ENCODE measurements at places on chromosomes 3 and 15.

DNA sequence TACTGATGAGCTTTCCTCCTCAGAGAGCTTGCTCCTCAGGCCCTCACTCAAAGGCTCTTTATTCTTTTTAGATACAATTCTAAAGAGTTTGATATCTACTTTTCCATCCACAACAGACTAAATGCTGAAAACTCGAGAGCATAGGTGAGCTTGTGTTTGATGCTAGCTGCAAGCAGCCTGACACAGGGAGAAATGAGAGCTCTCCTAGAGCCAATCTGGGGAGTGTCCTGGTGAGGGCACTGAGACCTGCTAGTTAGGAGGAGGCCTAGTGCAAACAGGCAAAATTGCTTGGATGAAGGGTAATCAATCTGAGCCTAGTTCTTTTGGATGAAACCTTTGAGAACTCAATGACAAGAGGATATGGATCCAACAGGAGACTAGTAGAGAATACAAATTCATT lies 300.8 kb downstream of the ZBTB20 start:
- DNase-seq: no peak

GRCh38 chr3:125121246-125122010 lies 65.6 kb upstream of the HEG1 start:
- no peak for DNase-seq

DNA sequence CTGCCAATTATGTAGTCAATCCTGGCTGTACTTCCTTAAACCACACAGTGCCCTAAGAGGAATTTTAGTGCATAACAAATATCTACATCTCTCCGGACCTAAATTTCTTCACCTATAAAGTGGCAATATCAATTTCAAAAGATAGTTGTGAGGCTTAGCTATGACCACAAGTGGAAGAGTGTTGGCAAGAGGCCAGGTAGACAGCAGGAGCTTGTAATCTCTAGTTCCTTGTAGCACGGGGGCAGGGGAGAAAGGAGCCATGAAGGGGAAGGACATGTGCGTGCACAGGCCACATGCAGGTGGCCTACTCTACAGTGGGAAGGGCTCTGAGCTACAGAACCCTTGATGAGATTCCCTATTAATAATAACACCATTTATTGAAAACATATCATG lies 269.7 kb downstream of the ABHD5 start:
- no peak for DNase-seq

DNA sequence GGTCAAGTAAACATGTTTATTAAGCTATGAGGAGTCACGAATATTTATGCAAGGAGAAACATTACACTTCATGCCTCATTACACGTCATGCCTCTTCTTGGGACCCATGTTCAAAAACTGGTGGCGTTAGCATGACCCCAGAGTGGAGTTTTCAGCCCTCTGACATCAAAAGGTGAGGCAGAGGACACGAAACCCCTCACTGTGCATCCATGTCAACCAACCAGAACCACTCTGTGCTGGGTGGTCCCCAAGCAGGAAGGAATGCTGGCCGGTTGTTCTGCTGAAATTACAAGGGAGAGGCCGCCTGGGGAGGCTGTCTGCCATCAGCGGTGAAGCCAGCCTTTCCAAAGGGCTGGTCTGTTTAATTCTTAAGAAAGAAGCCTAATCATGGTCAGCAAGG lies 83.4 kb downstream of the GABRB3 start:
- no peak for DNase-seq

DNA sequence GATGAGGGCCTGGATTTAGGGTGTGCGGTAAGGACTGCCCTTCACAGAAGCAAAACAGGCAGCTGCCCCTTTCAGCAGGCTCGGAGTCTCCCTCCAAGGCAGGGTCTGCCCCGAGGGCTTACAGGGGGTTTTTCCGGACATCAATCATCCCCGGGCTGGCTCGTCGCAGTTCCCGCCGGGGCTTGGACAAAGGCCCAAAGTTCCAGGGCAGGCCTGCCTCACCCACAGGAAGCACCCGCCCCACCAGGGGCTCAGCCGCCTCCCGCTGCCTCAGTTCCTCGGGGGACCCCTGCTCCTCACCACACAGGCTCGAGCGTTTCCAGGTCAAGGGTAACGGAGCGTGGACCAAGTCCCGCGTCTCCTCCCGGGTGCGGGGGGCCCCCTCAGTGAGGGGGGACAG lies 27.0 kb downstream of the KIF7 start:
- no peak for DNase-seq

DNA sequence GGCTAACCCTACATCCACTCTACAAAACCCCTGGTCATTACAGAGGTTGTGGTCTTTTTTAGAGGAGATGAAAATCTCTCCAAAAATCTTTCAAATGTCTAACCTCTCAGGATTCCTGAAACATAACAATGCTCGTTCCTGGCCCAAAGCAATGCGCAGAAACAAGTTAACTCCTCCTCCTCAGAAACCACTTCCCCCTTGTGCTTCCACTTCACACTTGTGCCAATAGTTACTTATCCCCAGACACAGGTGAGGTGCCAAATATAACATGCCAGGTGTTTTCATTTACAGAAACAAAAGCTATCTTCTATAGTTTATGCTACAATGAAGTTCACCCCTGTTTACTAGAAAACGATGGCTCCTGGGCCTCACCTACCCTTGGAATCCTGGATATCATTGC lies 6.2 kb downstream of the NDUFAF1 start:
- no peak for DNase-seq

- DNase-seq: no peak
Observed at GRCh38 chr3:42129014-42129953, 38.1 kb downstream of the TRAK1 start.

DNA sequence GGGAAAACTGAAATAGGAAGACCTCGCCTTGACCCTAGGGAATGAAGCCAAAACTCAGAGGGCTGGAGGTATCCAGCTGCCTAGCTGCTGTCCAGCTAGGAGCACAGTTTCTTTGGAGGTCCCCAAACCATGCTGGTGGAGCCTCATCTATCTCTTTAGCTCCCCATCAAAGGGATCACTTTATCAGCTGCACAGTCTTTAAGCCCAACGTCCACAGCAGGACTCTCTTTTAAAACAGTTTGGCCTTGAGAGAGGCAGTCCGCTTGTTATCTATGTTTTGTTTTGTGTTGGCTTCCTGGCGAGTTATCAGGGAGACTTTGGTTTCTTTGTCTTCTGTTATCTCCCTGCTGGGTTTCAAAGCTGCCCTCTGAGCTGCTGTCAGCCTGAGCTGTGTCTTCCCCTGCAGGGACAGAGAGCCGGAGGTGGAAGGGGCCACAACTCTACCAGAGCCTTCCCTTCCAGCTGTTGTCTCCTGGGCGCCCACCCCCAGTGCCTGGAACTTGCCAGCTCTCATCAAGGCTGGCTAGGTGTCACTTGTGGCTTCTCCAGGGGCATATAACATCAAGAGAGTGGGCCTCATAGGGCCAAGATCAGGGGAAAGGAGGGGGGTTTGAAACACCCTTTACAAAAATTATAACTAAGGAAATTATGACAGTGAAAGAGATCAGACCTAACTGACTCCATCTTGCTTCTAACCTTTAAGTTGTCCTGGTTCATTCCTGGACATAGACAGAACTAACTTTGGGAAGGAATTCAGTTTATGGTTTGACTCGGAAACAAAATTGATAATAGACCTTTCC lies 61.4 kb upstream of the C15orf39 start:
- DNase-seq: no peak

- no peak for DNase-seq
Observed at GRCh38 chr3:51958603-51959521, 3.7 kb downstream of the GPR62 start.

DNA sequence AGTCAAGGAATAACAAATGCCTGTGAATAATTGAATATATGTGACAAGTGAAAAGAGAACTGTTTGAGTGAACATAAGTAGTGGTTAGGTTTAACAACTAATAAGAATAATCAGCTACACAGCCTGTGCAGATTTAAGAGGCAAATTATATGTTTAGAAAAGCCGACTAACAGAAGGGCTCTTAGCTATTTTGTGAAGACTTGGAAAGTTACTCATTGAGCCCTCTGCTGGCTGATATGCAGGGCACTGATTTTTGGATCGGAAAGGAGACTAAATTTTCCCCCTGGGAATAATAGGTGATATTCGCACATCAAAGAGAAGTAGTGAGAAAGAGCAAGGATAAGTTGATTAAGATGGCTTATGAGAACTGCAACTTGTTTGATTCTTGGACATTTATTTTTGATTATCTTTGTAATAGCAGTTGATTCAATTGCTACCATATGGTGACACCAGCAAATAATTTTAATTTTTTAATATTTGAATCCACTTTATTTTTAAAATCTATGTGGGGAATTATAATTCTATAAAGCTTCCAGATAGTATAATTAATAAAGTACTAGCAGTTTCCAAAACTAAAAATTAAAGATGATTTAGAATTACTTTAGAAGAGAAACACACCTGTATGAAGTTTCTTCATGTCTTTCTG lies 156.2 kb downstream of the NLGN1 start:
- peak; percentile 60 for DNase-seq

- no peak for DNase-seq
Observed at GRCh38 chr15:91953432-91953831, 99.9 kb downstream of the SLCO3A1 start.

- no peak for DNase-seq
Observed at GRCh38 chr3:11381141-11381540, 108.9 kb downstream of the ATG7 start.

- DNase-seq: no peak
Observed at GRCh38 chr15:83899670-83900069, 245.7 kb downstream of the ADAMTSL3 start.

DNA sequence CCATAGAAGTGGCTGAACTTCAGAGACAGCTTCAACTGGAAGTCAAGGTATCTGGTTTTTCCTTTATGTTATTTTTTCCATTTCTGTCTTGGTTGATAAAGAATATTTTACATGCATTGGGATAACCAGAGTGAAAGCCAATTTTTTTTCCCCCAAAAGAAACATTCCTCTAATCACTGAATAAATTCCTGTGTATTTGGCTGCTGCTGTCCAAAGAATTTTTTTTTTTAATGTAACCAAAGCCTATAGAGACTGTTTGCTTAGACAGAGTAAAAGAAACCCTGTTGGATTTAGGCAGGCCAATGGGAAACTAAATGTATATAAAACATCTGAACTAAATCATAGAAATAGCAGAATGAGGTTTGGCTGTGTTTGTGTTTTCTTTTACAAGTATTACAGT lies 75.2 kb downstream of the CGNL1 start:
- no peak for DNase-seq

DNA sequence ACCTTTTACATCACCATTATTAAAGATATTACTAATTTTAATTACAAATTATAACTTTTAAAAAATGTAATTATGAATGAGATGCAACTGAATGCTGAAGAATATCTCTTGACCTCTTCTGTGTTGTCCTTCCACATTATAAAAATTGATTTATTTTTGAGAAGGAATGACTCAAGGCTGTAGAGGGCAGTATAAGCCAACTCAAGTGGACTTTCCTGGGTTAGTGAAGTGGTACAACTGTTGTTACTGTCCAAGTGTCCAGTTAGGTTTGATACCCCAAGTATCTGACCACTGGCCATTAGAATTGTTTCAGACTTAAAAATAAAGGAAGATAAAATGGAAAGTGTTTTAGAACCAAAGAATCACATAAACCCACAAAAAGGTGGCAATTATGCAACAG lies 51.9 kb downstream of the BBX start:
- peak; percentile 24 for DNase-seq

DNA sequence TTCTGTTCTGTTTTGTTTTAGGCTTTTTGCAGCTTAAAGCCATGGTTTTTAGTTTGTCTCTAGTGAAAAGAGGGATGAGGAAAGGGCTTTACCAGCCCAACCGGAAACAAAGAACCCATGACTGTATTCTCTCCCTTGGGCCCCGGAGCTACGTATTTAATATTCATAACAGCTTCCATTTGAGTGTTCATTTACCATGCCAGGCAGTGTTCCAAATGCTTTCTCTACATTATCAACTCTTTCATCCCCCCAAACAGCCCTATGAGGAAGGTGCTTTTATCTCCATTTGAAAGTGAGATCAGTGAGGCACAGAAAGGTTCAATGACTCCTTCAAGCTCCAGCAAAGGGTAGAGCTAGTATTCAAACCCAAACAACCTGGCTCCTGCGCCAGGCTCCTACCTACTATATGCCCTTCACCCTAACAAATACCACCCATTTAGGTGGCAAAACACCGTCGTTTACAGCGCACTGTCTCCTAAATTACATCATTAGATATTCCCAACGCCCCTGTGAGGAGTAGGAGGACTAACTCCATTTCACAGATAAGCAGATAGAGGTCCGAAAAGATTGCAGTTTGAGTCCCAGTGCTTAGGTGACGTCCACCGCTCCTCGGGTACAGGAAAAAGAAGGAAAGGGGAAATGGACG lies 27.9 kb downstream of the GTPBP8 start:
- DNase-seq: no peak

DNA sequence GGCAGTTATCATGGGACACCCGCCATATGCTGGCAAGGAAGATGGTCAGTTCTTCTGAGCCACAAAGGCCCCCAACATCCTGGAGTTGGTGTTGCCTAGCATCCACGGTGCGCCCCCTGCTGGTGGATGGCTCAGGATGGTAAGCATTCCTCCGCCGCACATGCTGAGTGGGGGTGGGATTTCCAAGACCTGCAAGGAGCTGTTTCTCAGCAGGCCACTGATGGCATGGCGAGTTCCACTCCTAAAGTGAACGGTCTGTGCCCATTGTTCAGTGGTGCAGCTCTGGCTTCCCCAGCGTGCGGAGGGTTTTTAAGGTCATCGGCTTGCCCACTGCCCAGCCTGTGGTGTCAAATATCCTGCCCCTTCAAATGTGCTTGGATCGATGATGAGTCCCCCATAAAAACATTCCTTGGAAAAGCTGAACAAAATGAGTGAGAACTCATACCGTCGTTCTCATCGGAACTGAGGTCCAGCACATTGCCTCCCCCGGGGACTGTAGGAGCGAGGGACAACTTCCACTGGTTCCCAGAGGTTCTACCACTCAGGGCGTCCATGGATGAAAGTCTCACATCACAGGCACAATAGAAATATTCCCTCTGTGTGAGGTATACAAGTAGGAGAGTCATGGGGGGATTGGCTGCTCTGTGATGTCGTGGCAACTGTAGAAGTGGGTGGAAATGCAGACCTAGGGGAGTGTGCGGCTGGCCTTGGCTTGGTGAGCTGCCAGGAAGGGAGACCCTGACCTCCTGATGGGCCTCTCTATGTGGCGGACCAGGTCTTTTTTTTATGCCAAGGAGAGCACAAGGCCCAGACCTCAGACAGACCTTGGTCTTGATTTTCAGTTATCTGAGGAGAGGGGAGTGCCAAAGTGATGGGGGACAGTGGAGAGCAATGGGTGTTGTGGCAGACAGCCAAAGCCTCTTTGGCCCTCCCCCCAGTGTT lies 102.0 kb downstream of the SNRPN start:
- DNase-seq: no peak

DNA sequence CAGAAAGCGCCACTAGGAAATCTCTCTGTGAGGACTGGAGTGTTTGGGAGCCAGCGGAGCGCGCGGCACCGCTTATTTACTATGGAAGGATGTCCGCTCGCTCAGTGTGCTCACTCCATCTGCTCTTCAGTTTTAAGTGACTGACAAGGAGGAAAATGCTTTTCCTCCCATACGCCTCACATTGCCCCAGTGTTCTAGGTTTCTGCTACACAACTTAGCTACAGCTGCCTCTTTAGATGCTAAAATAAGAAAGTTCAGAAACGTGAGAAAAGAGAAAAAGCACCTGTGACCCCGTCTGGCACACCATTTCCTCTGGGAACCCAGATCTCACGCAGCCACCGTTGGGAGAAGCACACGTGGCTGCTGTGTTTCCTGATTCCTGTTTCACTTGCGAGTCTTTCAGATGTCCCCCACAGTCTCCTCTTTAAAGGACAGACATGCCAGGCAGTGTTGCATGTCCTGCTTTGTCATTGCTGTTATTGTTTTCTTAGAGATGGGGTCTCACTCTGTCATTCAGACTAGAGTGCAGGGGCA lies 11.7 kb upstream of the MUSTN1 start:
- DNase-seq: no peak

- no peak for DNase-seq
Observed at GRCh38 chr3:12879191-12879815, 37.9 kb upstream of the RPL32 start.

- DNase-seq: no peak
Observed at GRCh38 chr3:37886395-37886794, 24.7 kb downstream of the CTDSPL start.
